ENCODE measurements at places on chromosomes 7 and 10.

GRCh38 chr7:36018816-36019484 lies 134.1 kb upstream of the EEPD1 start:
- no peak for DNase-seq

DNA sequence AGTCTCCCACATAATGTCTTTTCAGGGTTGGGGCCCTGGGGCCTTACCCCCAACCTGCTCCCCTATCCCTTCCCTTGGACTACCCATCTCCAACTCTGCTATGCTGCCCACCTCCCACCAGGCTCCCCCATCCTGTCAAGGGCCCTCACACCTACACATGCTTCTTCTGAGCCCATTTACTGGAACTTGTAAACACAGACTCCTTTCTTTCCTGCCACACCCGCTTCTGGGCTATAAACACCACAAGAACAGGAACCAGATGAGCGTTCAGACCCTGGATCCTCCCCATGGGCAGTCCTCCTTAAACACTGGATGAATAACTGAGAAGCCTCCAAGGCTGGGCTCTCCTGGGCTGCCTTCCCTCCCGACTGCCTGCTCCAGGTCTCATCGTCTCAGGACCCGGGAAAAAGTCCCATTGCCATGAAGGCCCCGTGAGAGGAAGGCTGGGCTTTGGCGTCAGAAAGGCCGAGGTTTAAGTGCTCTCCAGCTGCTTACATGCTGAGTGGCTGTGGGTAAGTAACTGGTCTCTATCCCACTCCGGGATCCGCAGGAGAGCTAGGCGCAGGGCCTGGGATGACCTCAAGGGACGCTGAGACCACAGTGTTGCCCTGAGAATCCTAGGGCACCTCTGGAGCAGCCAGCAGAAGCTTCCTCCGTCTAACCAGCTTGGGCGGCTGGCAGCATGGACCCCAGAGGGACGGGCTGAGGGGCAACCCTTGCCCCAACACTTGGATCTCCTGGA lies 15.6 kb upstream of the CRHR2 start:
- no peak for DNase-seq

DNA sequence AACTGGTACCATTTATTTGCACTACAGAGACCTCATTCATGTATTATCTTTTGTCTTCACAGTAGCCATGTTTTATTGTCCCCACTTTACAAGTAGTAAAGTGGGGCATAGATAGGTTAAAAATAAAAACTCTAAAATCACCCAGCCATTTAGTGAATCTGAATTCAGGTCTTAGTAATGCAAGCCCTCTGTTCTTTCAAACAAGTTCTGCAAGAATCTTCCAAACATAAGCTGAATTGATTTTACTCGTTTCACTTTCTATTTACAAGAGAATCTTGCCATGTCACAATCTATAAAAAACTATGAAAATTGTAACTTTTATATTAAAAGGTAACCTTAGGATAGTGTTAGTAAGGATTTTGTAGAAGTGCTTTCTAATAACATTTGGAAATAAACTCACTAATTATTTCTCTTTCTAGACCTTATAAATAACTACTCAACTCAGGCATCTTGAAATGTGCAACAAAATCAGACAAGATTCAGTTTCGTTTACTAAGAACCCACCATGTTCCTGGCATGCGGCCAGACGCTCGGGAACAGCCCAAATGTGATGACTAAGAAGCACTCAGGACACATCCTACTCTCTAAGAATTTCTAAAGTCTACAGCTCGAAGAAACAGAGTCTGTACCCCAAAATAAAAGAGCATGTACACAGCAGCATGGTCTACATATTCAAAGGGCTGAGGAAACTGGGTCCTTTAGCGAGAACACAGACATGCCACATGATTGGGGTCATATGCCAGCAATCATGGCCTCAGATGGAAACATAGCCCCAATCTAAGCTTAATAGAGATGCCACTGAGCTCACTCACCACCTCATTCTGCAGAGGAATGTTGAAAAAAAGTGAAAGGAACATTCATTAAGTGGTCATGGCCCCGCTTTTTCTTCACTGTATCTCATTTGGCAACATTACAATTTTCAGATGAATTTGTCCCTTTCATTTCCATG lies 167.6 kb downstream of the AMPH start:
- peak; percentile 80 for DNase-seq

DNA sequence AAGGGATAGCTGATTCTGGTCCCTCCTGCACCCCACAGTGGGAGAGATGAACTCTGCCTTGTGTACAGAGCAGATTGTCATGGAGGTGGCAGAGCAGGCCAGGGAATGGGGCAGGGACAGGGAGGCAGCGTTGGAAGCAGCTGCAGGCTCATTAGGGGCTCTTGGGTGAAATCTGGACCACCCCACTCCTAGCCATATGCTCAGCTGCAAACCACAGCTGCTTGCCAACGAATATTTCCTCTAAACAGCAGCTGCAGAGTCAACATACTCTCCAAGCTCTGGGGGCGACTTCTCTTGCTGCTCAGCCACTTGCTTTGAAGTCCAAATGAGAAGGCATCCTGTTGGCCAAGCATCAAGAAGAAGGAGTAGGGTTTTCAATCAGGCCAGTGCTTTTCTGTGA lies 302.3 kb upstream of the AUTS2 start:
- no peak for DNase-seq
